ENCODE measurements at places on chromosomes 5 and 9.

DNA sequence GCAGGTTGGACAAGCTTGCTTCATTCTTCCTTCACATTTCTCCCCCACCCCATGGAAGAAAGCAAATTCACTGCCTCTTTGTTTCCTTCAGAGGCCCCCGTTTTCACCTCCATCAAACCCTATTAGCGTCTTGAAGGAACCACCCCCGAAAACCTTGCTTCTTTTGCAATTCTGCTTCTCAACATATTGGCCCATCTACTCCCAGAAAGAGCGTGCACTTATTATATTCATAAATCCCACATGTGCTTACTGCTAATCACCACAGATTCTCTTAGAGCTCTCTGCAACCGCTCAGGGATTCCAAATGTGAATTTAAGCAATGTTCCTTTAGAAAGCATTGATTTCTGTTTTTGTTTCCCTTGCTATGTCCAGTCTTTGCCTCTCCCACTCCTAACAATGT, 1.1 kb downstream of the F2RL2 start:
- no peak for DNase-seq

- DNase-seq, result no peak
These were observed 123.9 kb downstream of the COL23A1 start for GRCh38 chr5:178466342-178466741.

DNA sequence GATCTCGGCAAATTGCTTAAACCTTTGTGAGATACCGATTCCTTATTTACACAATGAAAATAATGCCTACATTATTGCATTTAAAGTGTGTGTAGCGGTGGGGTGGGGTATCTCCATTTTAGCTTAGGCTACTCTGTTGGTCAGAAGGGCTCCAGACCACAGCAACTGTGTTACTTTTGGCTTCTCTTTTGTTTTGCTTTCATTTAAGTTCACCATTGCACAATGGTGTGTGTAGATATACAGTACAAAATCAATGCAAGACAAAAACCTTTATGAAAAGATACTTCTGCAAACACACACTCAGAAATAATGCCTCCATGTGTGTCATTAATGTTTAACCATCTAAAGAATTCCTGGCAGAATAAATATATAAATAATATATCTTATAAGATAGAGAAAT, 279.4 kb downstream of the FBXL17 start:
- DNase-seq, result no peak

GRCh38 chr5:4802044-4802443, 338.1 kb upstream of the ADAMTS16 start:
- no peak for DNase-seq

DNA sequence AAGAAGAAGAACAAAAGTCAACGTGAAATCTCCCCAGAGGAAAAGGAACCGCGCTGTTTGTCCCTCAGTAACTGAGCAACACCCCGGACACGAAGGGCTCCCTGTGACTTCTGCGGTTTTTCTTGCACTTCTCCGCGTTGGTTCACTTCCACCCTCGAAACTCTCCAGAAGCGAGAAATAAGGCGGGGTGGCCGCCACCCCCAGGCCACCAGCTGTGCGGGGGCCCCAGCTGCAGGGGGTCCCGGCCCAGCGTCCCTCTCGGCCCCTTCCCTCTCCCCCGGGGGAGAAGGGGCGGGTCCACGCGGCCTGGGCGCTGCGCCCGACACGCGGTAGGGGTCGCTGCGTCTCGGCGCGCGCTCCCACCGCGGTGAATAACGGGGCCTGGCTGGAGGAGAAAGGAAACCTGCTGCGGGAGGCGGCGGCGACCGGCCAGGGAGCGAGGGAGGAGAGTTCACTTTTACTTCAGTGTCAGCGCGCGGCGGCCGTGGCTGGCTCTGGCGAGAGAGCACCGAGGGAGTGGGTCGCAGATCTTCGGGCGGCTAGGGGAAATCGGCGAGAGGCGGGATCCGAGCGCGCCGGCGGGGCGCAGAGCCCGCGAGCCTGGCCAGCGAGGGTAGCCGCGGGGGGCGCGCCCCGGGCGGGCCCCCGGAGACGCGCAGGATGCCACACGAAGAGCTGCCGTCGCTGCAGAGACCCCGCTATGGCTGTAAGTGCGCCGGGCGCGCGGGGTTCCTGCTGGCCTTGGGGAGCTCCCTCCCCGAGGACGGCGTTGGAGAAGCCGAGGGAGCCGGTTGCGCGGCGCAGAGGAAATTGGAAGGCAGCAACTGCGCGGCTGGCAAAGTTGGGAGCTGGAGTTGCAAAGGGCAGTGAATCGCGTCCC, at the start of gene IQGAP2:
Gene IQGAP2 (plus strand): TSS at position 400 of the 880 bp plus-strand sequence. CDS start 261 bp downstream, at position 661.
- DNase-seq, result peak; percentile 85

- DNase-seq, result peak; percentile 33
These were observed 11.1 kb upstream of the SHOC1 start for GRCh38 chr9:111805830-111806241.

DNA sequence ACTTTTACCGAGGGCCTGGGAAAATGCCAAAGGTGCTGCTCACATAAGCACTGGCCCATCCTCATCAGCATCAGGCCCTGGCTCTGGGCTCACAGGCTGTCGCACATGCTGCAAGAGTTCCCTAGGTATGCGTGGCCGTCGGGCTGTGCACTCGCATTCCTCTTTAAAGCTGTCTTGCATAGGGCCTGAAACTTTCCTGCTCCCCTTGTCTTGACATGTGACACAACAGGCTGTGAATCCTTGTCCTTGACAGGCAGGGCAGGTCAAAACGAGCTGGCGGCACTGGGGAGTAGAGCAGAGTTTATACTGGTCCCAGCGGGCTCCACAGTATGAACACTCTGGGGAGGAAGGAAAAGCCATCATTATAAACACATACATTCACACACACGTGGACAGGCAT, 30.7 kb downstream of the TSTD2 start:
- no peak for DNase-seq

DNA sequence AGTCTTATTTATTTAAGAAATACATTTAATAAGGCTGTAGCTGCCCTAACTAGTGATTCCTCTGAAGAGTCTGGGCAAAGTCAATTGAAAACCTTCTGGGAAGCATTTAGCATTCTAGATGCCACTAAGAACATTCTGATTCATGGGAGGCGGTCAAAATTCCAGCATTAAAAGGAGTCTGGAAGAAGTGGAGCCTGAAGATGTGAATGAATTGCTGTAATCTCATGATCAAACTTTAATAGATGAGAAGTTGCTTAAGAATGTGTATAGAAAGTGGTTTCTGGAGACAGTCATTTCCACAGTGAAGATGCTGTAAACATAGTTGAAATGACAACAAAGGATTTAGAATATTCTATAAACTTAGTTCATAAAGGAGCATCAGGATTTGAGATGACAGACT, 61.4 kb downstream of the WDR41 start:
- DNase-seq, result no peak

DNA sequence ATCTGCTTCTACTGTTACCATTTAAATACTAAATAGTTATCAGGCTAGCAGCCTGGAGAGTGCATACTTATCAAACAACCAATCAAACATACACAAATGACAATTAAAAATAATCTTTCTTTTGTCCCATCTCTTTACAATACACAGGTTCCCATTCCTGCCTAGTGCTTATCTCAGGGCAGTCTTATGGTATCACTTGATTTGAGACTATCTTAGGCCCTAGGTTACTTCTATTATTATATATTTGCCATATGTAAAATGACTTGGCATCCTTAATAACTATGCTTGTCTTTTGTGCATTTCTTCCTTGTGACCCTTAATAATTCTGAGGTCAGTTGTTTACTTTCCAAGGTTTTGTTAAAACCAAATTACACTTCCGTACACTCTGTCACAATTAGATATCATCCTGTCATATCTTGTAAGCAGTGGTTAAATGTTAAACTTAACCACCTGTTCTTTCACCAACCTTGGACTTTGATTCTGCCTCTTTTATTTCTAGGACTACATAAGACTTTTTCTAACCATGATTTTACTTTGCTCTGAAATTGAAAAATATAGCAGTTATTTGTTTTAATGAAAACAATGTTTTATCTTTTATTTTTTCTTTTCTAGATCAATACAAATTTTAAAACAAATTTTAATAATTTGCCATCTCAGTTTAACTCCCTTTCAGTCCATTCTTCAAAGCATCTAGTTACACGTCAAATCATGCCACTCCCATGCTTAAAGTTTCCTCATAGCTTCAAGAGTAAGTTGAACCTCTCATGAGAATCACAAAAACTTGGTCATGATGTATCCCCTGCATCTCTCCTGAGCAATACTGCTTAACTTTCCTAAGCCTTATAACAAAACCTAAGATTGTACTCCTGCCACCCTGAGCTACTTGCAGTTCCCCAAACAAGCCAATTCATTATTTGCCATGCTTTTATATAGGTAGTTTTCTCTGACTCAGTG, 281.3 kb downstream of the HCN1 start:
- no peak for DNase-seq

GRCh38 chr5:29197631-29198454, 1995.6 kb upstream of the CDH6 start:
- peak; percentile 23 for DNase-seq

- no peak for DNase-seq
These were observed 60.1 kb downstream of the CDH18 start for GRCh38 chr5:19927919-19928318.

DNA sequence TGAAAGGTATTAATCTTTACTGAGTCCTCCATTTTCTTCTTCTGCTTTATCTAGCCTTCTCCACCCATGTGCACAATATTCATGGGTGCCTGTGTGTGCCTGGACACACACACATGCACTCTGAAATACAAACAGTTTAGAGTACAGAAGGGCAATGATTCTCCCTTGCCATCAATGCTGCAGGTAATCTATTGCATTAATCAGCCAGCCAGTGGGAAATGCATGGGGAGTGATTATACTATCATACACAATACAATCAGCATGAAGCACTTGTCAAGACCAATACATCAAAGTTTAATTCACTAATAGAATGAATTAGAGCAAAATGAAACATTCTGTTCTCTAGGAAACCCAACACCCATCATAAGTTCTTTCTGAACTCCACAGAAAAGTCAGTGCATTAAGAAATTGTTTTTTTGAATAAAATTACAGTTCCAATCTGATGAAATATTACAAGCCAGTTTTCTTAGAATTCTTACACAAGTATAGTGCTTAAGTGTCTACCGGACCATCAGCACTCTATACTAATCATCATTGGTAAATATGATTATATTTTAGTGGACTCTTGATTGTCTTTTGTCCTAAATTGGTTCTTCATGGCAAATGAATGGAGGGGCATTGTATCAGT, 172.2 kb downstream of the ZSWIM6 start:
- DNase-seq, result no peak

DNA sequence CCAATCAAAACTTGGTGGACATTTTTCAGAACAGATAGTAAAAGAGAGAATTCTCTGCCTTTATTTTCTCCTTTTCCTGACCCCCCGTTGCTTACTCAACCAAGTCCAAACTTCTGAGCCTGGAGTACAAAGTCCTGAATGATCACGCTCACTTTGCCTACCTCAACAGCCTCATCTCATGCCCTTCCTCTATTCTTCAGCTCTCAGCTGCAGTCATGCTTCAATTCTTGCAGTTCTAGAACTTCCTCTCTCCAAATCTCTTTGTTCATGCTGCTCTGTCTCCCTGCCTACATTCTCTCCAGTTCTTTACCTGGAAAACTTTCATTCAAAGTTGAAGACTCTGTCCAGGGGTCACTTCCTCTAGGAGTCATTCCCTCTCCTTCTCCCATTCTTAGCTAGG, 398.5 kb upstream of the SLC24A2 start:
- no peak for DNase-seq

GRCh38 chr9:73847536-73847935, 649.6 kb upstream of the RORB start:
- DNase-seq, result no peak
